Urinary bladder (tissue), 4 donors: ENCODE measurements at places on chromosomes 13 and 19. TPM values are rescaled to one million over a fixed set of nuclear protein-coding genes. Genes with fewer than 3 reads are reported as not detected.

- DNase-seq: no peak
These were observed 12.8 kb upstream of the CDC42EP5 start for GRCh38 chr19:54485851-54486250.

DNA sequence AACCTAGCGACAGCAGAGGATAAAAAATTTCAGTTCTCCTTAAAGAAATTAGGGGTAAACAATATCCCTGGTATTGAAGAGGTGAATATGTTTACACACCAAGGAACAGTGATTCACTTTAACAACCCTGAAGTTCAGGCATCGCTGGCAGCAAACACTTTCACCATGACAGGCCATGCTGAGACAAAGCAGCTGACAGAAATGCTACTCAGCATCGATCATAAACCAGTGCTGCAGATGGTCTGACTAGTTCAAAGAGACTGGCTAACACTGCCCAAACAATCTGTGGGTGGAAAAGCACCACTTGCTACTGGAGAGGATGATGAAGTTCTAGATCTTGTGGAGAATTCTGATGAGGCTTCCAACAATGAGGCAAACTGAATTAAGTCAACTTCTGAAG is 19.9 kb upstream of the ACOD1 start:
- DNase-seq: no peak

GRCh38 chr13:51828730-51829567 is 16.0 kb downstream of the TMEM272 start:
- no peak for DNase-seq

Gene KLK5
- not detected for polyA plus RNA-seq

Gene FBXO27
- polyA plus RNA-seq: 8.8 TPM

Gene KL
- polyA plus RNA-seq: 4.1 TPM

Gene ZNF66
- polyA plus RNA-seq: 1.6 TPM

DNA sequence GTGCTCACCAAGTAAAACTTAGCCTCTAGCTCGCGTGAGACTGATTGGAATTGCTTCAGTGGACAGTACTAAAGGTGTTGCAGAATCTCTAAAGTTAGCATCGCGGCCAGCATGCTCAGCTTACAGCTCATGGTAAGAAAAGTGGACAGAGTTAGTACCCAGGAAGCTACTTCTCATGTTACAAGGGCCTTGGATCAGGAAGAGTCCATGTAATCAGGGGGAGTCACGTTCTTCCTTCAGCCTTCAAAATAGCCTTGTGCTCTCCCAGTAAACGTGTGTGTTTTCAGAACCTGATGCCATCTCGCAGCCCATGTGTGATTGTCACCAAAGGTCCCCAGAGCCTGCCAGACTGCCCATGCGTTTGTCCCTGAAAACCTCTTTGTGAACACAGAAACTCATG is 195.8 kb upstream of the RNF113B start:
- DNase-seq: no peak

- no peak for DNase-seq
These were observed 628 bp upstream of the ZNF813 start for GRCh38 chr19:53466726-53467484.

GRCh38 chr13:110136660-110137585 is 170.0 kb downstream of the COL4A1 start:
- no peak for DNase-seq

Gene NPAS1
- polyA plus RNA-seq: 0.18 TPM

Gene CEACAM5
- not detected for polyA plus RNA-seq

DNA sequence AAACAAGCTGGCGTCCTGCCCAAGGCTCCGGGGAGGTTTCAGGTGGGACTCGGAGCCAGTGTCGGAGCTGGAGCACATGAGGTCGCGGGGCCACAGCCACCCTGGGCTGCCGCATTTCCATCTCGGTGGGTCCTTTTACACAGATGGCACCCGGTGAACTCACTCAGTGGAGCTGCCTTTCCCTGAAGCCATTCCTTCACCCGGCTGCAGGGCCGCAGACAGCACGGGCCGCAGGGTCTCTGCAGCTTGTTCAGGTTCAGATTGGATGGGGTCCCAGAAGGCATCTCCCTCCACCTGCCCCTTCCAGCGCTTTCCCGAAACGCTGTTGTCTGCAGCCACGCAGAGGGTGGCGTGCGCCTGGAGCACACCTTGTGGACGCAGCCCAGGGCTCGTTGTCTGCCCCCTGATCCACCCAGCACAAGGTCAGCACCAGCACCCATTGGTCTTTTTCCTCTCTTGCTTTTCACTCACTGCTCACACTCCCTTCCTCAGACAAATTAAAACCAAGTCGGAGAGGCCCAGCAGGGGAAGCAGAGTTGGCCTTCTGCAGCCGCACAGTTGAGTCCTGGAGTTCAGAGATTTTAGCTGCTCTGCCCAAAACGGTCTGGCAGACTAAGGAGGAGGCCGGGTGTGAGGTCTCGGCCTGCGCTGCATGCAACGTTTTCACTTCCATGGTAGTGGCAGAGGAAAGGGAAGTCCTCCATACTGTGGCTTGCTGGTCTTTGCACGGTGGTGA is 18.1 kb downstream of the MCF2L start:
- DNase-seq: no peak

Gene ZNF574
- 18.8 TPM for polyA plus RNA-seq

GRCh38 chr13:39272994-39273393 is 234.7 kb downstream of the NHLRC3 start:
- DNase-seq: peak; percentile 13

GRCh38 chr19:42301646-42302203 is at the start of gene PRR19:
TSS of gene PRR19 (plus strand) at chr19:42302132. CDS start at chr19:42309585, 7,453 bp downstream.
- no peak for DNase-seq
